ENCODE measurements at places on chromosomes 4 and X.

DNA sequence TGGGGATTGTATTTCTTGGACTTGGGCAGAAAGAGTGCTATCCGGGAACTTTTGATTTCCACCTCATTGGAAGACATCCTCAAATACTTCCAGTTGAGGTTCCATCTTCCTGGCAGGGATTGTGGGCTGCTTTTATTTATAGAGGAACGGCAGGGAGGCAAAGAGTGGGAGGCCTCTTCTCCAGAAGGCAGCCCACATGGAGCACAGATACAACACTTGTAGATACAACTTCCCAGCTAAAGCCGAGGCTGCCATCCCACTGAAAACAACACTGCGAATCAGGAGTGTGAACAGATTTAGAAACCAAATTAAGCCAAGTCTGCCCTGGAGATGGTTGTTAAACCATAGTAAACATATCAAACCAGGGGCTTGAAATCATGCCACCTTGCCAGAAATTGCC, 212.8 kb upstream of the PPARGC1A start:
- no peak for DNase-seq

DNA sequence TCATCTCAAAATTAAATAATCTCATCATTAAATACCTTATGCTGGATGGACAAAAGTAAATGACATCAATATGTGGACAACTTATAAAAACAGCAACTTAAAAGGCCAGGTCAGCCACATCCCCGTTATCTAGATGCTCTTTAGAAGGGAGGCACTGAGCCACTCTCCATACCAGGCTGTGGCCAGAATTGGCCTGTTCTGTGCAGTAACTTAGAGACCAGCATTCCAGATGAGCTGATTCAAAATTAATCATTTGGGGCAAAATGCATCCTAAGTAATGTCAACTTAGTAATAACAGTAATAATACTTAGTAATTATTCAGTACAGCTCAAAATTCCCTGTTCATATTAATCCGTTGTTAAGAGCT, 373.6 kb downstream of the FBXW7 start:
- no peak for DNase-seq

DNA sequence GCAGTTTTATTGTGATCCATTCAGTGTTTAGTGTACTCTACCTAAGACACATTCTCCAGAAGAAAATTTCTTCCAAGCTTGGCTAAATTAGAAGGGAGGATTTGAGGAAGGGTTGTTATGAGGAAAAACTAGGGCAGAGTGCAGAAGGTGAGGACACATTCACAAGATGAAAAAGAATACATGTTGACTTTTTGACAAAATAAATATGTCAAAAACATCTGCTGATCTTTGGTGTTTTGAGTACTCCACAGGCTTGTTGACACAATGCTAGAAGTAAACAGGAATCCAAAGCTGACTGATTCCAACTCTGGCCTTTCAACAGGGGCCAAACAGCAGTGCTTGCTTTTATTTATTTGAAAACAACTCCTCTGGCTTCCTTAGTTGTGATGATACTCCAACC, 125.8 kb upstream of the SLC7A11 start:
- DNase-seq: no peak

DNA sequence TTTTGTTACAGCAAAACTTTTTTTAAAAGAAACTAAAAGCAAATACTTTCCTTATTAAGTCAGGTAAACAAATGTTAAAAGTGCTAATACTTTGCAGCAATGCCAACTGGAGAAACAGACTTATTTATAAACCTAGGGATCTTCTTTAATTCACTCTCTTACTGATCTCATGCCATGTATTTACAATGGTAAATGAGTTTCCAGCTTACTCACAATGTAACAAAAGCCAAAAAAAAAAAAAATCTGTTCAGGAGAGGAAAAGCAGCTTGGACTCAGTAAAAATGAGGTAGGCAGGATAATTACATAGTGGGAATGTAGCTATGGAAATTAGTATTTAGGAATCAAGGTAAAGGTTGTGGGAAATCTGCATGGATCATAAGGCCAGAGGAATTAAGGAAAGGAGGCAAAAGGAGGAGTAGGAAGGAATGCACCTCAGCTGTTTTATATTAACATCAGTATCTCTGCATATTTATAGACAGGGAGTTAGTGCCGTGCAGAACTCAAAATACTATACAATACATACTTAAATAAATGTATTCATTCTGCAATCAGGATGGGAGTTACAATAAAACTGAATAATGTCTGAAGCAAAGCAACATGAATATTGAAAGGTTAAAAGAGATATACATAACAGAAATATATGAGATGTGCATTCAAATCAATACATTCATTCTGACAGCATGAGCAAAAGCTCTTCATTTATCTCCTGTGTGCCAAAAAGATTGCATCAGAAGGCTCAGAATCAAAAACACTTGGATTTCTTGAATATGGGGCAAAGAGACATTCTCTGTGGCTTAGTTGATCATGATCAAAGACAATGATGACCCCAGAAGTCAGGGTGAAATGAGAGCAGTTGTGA, 57.9 kb upstream of the ETNPPL start:
- no peak for DNase-seq

- no peak for DNase-seq
These were observed 39.2 kb upstream of the GPC4 start for GRCh38 chrX:133454491-133454914.

DNA sequence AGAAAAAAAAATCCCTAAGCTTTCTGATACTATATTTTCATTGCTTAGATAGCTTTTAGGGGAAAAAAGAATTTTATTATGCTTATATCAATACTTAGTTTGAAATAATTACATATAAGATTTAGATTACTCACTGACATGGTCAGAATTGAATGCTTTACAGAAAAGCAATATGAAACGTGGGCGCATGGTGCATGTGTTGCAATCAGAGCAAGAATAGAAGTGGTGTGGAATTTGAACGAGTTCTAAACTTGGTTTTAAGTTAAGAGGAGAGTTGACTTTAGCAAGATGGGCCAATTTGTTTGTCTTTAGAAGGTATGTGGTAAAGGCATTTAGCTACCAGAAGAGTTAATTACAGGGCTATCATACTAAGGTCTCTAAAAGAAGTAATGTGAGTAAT, 21.4 kb downstream of the OCRL start:
- DNase-seq: no peak

GRCh38 chr4:57430726-57431125, 320.5 kb upstream of the IGFBP7 start:
- DNase-seq: no peak

DNA sequence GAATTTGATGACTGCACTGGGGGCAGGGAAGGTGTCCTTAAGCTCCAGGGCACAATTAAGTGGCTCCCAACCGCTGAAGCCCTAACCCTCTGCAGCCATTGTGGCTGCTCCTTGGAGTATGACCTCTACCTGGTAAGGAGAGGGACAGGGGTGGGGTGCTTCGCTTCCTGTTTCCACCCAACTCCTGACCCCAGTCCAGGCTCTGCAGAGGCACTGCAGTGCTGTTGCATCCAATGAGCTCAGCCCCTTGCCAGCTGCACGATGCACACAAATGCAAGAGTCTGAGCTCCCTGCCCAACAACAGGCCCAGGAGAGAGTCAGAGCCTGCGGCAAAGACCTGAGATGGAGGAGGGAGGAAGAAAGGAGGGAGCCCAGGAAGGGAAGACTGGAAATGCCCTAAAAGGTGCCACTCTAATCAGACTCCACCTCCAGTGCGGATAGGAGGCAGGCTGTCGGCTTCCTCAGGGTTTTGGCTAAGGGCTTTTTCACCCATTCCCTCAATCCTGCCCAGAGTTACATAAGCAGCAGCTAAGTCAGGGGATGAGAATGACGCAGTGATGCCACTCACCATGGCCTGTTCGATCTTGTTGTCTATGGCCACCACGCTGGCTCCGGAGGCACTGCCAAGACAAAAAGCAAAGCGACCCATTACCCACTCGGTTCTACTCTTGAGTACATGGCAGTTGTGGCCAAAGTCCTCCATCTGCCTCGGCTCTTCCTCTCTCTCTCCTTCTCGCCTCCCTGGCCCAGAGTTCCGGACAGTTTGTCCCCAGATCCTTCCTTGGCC, 60.1 kb downstream of the TSC22D3 start:
- no peak for DNase-seq

GRCh38 chrX:17818726-17819125, 42.4 kb downstream of the RAI2 start:
- DNase-seq: no peak

DNA sequence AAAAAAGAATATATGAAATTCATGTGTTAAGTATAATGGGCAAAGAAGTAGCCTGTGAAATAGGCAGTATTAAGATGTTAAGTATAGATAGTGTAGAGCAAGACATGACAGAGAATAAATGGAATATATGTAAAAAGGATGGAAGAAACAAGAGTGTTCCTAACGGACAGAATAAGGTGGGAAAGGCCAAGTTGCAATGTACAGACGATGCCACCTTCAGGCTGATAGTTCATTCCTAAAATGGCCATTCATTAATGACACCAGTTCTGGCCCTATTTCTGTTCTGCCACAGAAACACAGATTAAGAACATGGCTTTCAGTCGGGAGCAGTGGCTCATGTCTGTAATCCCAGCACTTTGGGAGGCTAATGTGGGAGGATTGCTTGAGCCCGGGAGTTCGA, 4.4 kb upstream of the FAM184B start:
- DNase-seq: no peak

Measured in LoVo (cell line).